Epithelial cell of prostate (primary cell): ENCODE measurements at places on chromosomes 6 and 20.

DNA sequence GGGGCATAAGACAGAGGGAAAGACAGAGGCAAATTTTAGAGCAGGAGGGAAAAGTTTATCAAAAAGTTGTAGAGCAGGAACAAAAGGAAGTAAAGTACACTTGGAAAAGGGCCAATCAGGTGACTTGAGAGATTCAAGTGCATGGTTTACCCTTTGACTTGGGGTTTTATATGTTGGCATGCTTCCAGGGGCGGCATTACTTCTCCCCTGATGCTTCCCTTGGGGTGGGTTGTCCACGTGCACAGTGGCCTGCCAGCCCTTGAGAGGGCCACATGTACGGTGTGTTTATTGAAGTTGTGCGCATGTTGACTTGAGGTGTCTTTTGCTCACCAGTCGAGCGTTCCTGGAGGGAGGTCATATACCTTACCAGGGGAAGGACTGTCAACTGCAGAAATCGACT, 259.5 kb upstream of the JARID2 start:
- DNase-seq: no peak

DNA sequence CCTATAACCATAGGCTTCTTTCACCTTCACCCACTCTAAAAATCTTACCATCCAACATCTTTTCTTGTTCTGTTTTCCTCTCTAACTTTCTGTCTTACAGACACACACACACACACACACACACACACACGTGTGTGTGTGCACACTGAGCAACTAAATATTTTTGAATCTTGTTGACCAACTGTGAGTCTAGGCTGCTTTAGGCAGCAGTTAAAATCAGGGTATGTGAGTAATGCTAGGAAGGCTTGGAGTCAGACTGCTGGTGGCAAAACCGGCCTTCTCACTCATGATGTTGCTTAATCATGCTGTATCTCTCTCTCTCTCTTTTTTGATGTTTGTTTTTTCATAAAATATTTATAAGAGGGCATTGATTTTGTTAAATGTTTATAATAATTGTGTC, 103.1 kb upstream of the TBX18 start:
- DNase-seq: peak; percentile 52

DNA sequence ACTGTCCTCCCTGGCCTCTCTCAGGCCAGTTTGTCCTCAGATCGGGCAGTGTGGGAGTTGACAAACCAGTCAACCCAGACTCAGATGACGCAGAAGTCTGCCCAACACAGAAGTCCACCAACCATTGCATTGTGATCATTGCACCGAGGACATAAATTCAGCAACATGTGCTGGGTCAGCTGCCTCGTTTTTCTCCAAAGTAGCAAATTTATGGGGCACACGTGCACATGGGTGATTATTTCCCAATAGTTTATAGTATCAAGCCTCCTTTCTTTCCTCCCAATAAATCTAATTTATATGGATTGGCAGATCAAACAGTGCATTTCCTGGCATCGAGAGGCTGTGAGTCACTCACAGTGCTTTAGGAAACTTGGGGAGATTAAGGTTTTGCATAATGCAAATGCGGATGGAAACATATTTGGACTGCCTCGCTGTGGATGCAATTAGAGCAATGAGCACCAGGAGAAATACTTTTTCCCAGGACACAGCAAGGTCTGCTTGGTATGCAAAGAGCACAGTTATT, 413.7 kb upstream of the SULF2 start:
- DNase-seq: no peak

GRCh38 chr6:45741437-45742171, 274.1 kb downstream of the CLIC5 start:
- DNase-seq: no peak

GRCh38 chr6:14693301-14694192, 552.3 kb upstream of the JARID2 start:
- no peak for DNase-seq

GRCh38 chr6:32685603-32686002, 19.1 kb upstream of the HLA-DQB1 start:
- no peak for DNase-seq

- DNase-seq: no peak
Observed at GRCh38 chr6:143839196-143839595, 3.9 kb upstream of the LTV1 start.

DNA sequence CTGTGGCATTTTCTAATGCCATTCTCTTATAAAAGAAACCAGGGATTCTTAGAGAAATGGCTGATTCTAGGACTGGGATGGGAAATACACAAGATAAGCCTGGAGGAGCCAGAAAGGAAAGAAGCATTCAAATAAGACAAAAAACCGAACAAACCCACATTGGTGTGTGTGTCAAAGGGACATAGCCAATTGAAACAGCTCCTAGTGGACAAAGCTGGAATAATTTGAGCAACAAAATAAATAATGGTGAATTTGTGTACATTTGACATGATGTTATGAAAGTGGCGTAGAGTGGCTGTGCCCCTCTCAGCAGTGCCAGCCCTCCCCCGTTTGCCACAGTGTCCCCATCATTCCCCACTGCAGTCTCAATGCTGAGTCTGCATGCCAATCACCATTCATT, 55.5 kb downstream of the B3GAT2 start:
- no peak for DNase-seq

- no peak for DNase-seq
Observed at GRCh38 chr6:36563237-36563927, 16.1 kb upstream of the STK38 start.

GRCh38 chr6:100260584-100260983, 204.1 kb downstream of the SIM1 start:
- DNase-seq: no peak

GRCh38 chr6:159833556-159833955, 33.5 kb downstream of the PNLDC1 start:
- no peak for DNase-seq

GRCh38 chr6:9197726-9198125, 762.4 kb upstream of the SLC35B3 start:
- no peak for DNase-seq

GRCh38 chr6:101404775-101405174, 11.3 kb downstream of the GRIK2 start:
- DNase-seq: no peak

DNA sequence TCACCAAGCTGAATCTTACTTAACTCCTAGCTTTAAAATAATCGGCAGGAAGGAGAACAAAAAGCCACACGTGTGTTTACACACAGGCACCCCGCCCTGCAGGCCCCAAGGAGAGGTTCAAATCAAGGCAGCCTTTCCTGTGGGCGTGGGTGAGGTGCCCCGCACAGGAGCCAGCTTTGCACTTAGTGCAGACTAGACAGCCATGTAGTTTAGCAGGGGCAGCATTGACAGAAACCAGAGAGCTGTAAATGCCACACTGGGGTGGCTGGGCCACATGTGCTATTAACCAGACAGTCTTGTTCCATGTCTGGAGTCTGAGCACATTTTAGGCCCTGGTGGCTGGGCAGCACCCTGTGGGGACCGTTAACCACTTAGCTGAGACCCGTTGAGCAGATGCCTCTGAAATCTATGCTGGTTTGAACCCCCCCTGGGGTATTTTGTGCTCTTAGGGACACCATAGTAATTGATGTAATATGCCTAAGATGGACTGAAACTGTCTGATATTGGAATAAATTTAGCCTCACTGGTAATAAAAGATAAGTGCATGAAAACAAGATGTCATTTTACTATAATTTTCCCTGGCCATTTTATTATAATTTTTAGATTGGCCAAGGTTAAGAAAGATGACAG, 106.4 kb upstream of the KCNG1 start:
- no peak for DNase-seq

GRCh38 chr6:107670792-107671199, 153.3 kb downstream of the SCML4 start:
- no peak for DNase-seq

- DNase-seq: no peak
Observed at GRCh38 chr6:67131827-67132226, 1424.8 kb upstream of the EYS start.

GRCh38 chr6:99232056-99232455, 117.4 kb downstream of the FAXC start:
- DNase-seq: no peak

GRCh38 chr6:144153260-144153659, 2.9 kb downstream of the STX11 start:
- DNase-seq: no peak

- DNase-seq: no peak
Observed at GRCh38 chr6:48994811-48995210, 468.2 kb downstream of the MMUT start.

- DNase-seq: no peak
Observed at GRCh38 chr6:5506597-5506996, 245.3 kb downstream of the FARS2 start.

GRCh38 chr6:150735341-150735851, 130.1 kb upstream of the MTHFD1L start:
- no peak for DNase-seq

DNA sequence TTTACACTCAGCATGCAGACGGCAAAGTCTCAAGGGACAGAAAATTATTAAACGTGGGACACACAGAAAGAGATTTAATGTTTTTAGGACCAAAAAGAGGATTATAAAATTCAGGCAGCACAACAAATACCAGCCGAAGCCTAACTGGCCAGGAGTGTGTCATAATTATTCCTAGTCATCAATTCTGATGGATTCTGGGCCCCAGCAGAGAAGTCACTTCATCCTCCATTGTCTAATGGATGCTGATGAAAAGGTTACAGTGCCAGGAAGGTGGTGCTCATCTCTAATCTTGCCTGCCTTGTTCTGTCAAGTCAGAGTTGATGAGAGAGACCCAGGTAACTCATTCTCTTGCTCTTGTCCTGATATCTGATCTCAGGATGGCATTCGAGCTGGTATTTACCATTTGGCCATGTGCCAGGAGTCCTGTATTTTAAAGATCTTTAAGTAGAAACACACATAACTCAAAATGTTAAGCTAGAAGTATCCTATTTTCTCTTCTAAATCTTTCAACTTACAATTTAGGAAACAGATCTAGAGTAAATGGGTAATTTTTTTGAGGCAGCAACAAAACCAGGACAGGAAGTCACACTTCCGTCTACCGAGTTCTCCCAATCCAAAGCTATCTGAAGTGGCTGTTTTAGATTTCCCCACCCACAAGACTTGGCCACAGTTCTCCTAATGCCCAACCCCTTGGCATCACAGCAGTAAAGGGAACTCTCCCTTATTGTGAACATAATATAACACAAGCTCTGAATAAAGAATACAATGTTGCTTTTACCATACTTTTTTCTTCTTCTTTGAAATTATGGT, 50.0 kb downstream of the ADAT2 start:
- no peak for DNase-seq

DNA sequence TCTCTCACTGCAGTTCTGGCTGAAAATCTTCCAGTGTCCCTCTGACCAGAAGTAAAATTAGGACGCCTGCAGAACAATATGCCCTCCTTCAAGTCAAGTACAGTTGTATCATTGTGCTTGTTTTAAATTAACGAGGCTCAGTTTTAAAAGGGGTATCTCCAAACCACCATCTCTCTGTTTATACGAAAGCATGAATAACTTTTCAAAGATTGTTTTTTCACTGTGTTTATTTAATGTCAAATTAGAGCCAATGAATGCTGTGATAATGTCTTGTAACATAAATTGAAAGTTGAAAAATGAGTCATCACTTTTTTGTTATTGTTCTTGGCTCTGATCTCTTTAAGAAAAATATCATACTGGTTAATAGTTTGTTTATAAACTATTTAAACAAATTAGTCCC, 230.7 kb upstream of the THEMIS start:
- DNase-seq: no peak

GRCh38 chr6:131646249-131646670, 9.2 kb downstream of the ENPP3 start:
- no peak for DNase-seq

GRCh38 chr20:23305098-23305497, 45.5 kb upstream of the NXT1 start:
- DNase-seq: no peak

DNA sequence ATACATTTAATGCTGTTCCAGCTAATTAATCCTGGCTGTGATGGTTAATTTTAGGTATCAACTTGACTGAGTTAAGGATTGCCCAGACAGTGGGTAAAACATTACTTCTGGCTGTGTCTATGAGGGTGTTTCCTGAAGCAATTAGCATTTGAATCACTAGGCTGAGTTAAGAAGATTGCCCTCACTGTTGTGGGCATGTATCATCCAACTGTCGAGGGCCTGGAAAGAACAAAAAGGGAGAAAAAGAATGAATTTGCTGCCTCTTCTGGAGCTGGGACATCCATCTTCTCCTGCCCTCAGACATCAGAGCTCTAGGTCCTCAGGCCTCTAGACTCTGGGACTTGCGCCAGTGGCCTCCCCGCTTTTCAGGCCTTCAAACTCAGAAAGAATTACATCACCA, 34.3 kb downstream of the SDHAF4 start:
- no peak for DNase-seq

DNA sequence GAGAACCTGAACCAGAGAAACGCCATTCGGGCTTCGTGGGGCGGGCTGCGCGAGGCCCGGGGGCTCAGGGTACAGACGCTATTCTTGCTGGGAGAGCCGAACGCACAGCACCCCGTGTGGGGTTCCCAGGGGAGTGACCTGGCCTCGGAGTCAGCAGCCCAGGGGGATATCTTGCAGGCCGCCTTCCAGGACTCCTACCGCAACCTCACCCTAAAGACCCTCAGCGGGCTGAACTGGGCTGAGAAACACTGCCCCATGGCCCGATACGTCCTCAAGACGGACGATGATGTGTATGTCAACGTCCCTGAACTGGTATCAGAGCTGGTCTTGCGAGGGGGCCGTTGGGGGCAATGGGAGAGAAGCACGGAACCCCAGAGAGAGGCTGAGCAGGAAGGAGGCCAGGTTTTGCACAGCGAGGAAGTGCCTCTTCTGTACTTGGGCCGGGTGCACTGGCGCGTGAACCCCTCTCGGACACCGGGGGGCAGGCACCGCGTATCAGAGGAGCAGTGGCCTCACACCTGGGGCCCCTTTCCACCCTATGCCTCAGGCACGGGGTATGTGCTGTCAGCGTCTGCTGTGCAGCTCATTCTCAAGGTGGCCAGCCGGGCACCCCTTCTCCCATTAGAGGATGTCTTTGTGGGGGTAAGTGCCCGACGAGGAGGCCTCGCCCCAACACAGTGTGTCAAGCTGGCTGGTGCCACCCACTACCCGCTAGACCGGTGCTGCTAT, 904 bp downstream of the B3GALT4 start:
- no peak for DNase-seq

DNA sequence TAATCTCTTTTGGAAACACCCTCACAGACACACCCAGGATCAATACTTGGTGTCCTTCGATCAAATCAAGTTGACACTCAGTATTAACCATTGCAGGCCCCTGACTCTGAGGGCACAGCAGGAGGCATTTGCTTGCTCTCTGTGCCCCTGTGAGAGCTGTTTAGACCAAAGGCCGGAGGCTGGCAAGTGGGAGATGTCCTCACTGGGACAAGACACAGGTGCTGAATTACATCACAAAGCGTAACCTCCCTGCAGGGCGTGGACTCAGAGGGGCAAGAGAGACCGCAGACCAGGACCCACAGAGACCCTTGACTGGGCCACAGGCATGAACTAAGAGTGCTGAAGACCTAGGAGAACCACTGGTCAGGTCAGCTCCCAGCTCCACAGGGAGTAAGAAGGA, at the start of gene CST8:
Gene CST8 (plus strand): TSS at position 301 of the 400 bp plus-strand sequence. CDS start 551 bp downstream, outside the sequence.
- no peak for DNase-seq
